ENCODE measurements at places on chromosomes 1 and 21.
A peak's percentile ranks its signal among the peaks of the same experiment; 100 is the strongest.

DNA sequence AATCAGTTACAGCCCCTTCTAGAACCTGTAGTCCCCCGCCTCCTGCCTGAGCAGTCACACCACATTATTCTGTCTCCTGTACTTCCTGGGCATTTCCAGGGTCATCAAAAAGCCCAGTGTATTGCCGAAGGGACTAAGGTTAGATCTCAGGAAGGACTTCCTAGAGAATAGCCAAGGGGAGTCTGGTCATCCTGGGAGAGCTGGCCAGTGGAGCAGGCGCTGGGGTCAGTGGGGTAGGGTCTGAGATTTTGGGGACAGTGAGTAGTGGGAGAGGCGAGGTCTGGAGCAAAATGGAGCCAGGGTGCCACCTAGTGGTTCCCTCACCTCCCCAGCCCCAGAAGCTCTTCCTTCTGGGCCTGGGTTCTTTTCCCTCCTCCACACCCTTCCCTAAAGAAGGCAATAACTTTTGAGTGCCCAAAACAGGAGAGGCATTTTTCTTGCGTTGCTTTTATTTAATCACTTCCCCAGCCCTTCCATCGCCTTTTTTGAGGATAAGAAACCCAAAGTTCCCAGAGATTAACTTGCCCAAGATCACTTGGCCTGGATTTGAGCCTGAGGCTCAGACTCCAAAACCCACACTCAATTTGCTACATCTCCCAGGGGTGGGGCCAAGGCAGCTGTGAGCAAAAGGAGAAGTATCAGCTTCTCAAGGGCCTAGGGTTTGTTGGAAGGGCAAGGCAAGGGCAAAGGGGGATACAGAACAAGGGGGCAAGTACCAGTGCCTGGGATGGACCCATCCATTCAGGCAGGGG is 7.3 kb upstream of the PMVK start:
- no peak for DNase-seq

DNA sequence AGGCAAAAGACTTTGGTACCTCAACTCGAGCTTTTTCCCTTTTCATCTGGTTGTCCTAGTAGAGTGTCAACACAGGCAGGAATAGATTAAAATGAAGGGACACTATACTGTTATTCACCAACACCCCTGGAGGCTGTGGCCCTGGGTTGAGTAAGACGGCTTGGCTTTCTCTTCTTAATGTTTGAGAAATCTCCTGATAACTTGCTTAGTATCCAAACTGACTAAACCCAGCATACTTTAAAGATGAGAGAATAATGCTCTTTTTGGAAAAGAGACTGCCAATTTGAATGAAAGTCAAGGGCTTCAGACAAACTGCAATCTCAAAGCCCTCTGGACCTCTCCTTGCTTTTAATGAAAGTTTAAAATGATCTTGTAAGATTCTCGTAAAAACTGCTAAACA is 2.6 kb upstream of the SLC30A1 start:
- DNase-seq: no peak

DNA sequence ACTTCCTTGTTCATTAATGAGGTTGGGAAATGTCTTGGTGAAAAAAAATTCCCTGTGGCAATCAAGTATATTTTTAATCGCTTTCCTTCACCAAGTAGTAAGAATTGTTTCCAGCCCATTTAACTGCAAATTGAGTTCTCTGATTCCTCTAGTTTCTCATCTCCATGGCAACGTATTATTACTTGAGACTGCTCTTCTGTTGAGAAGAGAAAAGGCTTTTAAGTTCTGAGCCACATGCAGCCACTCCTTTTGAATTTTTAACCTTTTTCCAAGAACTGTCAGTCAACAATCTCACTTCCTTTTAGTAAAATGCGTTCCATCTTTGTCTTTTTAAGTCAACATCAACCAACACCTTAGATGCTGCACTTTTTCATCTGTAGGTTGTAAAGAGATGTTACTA is 75.7 kb upstream of the KIAA1614 start:
- peak; percentile 69 for DNase-seq

DNA sequence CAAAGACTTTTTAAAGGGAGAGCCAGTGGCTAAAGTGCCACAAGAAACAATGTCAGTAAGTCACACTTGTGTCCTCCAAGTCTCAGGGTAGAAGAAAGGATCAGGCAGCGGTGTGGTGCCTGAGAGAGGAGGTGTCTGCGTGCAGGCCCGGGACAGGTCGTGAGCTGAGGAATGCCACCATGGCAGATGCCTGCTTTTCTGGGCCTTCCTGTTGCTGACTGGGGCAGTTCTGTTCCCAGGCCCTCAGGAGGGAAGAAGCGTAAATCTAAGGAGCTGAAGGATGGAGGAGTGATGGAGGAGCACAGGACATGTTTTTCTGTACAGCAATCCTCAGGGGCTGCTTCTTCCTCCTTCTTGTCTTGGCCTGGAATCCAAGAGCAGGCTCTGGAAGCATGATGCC is 165.8 kb downstream of the ZBTB18 start:
- no peak for DNase-seq

DNA sequence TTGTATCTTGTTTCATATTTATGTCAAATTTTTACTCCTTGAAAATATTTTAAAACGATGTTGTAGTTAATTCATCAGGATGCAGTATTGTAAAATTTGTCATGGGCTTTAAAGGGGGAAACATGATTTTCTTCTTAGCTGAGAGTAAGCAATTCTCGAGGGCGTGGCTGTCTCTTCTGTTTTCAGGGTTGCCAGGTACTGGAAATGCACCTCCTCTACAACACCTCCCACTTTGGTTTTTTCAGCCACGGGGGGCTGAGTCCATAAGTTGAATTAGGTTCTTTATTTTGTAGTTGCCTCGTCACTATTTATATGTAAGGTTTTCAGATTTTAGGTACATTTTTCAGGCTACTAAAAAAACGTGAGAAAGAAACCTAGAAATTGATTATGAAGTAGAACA is 64.0 kb downstream of the PRDM2 start:
- DNase-seq: no peak

GRCh38 chr1:109161858-109162606 is 48.1 kb downstream of the ELAPOR1 start:
- DNase-seq: no peak

GRCh38 chr1:2810899-2811532 is 9.5 kb upstream of the TTC34 start:
- DNase-seq: no peak

- DNase-seq: no peak
Measured at GRCh38 chr1:44015206-44015605, 16.1 kb downstream of the SLC6A9 start.
